ENCODE measurements at places on chromosomes 13 and 19. TPM values are rescaled to one million over a fixed set of nuclear protein-coding genes. Genes with fewer than 3 reads are reported as not detected.

- DNase-seq = no peak
Measured at GRCh38 chr13:103143432-103143831, 77.2 kb upstream of the SLC10A2 start.

DNA sequence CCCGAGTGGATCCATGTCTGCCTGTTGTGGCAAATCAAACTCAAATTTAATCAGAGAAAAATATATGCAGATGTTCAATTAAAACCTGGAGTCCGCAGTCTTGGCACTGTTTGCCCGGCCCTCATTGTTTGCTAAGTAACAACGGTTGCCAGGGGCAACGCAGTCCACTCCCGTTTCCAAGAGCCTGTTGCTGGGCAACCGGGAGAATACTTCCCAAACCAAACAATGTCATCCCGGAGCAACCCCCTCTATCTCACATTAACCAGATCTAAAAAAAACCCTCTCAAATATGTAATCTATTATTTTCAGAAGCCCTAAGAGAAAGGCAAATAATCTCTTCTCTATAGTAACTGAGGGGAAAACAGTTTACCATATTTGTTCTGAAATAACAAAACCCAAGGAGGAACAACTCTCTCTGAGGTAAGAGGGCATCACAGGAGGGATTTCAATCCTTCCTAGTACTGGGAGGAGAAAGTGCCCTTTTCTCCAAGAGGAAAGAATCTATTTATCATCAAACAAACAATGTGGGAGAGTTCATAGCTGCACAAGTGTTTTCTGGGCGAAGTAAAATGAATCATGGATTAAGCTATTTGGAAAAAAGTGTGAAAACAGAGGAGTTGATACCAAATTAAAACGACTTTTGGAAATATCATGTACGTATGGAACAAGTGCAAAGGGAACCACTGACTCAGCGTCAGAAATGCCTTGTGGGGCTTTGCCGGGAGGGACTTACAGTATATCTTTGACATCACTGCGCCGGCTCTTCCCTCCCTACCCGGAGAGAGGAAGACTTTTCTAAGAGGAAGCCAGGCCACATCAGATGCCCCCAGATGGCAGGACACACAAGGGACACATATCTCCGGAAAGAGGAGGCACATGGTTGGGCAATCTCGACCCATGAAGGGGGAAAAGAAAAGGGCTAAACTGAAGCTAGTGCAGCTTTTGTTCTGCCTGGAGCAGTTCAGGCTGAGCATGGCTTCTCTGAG, 43.3 kb downstream of the RFX2 start:
- peak; percentile 98 for DNase-seq

GRCh38 chr13:27619093-27619727, 1.1 kb downstream of the LNX2 start:
- DNase-seq = no peak

DNA sequence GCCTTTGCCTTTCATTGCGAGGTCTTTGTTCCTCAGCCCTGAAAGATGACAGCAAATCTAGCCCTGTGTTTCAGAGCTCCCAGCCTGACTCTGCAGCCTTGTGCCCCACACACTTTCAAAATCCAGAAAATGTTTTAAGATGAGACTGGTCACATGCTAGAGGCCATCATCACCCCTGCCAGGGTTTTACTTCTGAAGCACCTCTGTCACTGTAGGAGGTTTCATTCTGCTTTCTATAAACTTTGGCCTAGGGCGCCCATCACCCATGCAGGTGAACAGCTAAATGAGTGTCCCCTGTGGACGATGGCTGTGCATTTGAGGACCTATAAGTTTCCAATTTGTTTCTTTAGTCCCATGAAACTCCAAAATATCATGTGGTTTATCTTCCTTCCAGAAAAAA, 574.2 kb downstream of the MYO16 start:
- no peak for DNase-seq

DNA sequence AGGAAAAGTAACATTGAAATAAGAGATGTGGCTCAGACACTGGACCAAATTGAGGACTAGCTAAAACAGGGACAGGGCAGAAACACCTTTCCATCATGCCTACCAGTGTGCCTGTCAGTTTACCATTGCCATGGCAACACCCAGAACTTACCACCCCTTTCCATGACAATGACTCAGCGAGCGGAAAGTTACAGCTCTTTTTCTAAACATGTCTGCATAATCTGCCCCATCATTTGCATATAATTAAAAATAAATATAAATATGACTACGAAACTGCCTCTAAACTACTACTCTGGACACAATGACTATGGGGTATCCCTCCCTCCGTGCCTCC, 96.0 kb downstream of the UBL3 start:
- DNase-seq = no peak

DNA sequence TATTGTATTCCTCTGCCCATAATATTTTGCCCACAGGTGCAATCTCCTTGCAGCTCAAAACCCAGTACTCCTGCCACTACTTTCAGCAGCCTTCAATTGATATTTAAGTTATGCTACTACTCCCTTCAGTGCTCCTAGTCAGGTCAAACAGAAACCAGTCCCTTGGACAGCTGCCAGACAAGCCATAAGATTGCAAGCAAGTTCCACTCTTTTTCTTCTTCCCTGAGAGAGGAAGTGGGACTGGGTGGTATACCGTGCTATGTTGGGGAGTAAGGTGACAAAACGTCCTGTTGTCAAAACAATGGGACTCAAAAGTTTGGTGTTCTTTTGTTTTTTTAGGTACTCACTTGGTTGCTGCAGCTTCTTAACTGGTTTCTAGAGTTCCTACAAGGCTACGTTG, 63.1 kb upstream of the FRY start:
- no peak for DNase-seq

DNA sequence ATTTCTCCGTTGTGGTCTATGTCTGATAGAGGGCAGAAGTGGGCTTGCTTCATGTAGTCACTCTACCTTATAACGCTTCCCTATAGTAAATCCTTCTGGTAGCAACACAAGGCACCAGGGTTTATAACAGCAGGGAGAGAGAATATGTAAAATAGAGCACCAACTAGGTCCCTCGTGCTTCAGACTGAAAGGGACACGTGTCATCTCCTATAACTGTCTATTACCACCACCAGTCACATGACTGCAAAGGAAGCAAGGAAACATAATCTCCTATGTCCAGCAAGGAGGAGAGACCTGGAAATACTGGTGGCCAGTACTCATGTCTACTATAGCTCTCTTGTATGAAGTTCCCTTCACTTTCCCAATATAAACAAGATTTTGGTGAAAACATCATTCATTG, 79.2 kb downstream of the SLAIN1 start:
- DNase-seq = no peak

- DNase-seq = no peak
Measured at GRCh38 chr13:40438022-40438680, 228.3 kb downstream of the FOXO1 start.

GRCh38 chr13:24943136-24943535, 152.8 kb upstream of the PABPC3 start:
- DNase-seq = no peak

GRCh38 chr19:48391100-48392005, at the start of gene KDELR1:
KDELR1 (minus strand) TSS chr19:48391551; CDS start chr19:48391358, 193 bp downstream.
- peak; percentile 92 for DNase-seq

DNA sequence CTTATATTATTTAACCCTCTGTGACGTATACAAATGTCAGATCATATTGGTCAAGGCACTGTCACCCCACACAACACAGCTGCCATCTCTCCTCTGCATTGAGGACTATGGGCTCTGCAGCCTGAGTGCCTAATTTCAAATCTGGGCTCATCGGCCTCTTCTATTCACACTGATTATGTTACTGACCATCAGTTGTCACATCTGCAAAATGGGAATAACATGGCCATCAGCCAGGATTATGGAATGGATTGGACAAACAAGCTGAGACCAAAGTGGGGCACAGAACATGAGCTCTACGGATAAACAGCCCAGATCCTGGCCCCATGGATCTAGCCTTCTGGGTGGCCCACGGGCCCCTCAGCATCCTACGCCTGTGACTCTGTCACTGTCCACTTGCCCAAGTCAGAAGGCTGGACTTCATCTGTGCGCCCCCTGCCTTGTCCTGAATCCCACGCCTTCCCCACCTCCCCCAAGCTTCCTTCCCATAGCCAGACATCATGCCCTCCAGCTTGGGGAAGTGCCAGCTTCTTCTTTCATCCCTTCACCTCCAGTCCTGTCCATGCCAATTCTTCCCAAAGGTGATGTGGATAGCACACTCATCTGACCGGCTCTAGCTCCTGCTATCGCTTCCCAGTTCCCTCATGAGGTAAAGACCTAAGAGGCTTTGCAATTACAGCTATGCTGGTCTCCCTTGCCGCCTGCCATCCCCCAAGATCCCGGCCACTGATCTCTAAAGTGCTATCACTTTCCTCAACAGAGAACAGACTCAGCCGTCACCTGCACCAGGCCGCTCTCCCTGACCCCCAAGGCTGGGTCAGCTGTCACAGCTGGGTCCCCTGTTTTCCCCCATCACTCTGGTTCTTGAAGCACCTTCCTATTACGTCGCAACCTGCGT, 872 bp downstream of the FARSA start:
- DNase-seq = no peak

DNA sequence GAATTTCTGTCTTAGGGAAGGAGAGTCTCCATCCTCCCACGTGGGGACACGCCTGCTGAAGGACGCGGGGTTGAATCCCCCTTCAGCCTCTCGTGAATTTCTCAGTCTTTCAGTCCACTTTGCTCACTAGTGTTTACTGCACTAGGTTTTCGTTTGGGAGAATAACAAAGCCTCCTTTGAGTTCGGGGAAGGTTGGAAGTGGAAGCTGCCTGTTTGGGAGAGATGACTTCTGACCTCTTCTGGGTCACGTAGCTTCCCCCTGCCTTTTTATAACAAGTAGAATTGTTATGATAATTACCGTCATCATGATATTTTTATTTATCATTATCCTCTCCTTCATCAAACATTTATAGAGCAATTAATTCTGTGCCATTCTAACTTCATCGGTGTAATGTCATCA, 60.7 kb downstream of the ATP11A start:
- DNase-seq = peak; percentile 19

GRCh38 chr19:49857061-49857837, 6.3 kb downstream of the PTOV1 start:
- DNase-seq = peak; percentile 82

DNA sequence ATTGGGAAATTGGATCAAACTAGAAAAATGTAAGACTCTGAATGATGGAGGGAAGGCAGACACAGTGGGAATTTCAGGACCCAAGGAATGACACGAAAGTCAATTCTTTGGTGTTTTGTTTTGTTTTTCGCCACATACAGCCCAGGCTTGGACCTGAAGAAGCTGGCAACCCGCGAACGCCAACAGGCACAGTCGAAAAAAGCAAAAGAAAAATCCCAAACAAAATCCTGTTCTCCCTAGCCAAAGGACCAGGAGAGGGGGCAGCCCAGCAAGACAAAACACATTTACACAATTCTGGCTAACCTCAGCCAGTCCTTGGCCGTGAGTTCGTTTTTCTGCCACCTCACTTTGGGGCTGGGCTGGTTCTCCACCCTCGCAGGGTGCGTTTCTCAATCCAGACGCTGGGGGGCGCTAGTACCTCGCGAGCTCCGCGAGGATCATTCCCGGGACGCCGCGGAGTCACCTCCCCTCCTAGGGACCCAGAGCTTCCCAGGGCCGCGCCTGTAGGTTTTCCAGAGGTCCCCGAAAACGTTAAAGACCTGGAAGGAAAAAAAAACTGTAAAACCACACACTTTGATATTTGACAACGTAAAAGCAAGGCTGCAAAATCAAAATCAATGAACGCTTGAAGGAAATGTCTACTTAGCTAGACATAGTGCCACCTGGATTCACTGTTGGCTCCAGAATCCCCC, 34.9 kb upstream of the TPM4 start:
- DNase-seq = peak; percentile 94

GRCh38 chr13:25906191-25906661, 145.6 kb downstream of the SHISA2 start:
- DNase-seq = no peak

DNA sequence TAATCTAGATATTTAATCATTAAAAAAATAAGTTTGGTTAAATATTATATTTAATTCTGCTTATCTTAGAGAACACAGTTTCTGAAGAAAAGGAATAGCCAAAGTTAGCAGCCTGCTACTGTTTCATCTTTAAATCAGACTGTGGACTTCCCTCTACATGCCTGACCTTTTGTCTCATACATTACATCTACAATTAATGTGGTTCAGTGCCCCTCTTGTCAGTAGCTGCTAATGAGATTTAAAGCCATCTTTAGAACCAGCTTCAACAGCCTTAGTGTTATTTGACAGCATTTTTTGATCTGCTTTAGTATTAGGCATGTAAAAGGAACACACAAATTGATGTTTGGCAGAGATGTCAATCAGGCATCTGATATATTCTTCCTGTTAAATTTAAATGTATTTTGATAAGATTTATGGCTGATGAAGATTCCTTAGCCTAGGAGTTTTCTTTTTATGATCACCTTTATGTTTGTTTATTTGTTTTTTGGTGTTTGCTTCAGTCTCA, 1925.8 kb upstream of the PRR20A start:
- DNase-seq = no peak

The ZNF607 gene
- 4.8 TPM for total RNA-seq

The NOVA2 gene
- total RNA-seq = 8.0 TPM

The TNNI3 gene
- not detected for total RNA-seq

The KANK3 gene
- 11.0 TPM for total RNA-seq

The LILRB2 gene
- total RNA-seq = 7.3 TPM

The ZNF850 gene
- total RNA-seq = 5.2 TPM

The CYSLTR2 gene
- total RNA-seq = 2.2 TPM

The POSTN gene
- total RNA-seq = 110 TPM

Data from posterior vena cava (tissue), 2 donors.